GM12878 (cell line): ENCODE measurements at places on chromosomes 5 and 9. TPM values are rescaled to one million over a fixed set of nuclear protein-coding genes. Genes with fewer than 3 reads are reported as not detected.
A peak's percentile ranks its signal among the peaks of the same experiment; 100 is the strongest.

GPR21 gene
- total RNA-seq = 0.45 and 0.87 TPM in 2 replicates

RNF224 gene
- total RNA-seq = not detected in 2 replicates

ADGRD2 gene
- total RNA-seq = not detected in 2 replicates

CCNO gene
- not detected in 2 replicates for total RNA-seq

SCGB3A2 gene
- total RNA-seq = not detected in 2 replicates

MSANTD3 gene
- total RNA-seq = 19.5 and 20.9 TPM in 2 replicates

SUSD1 gene
- total RNA-seq = 16.5 and 17.3 TPM in 2 replicates

PCDHGA6 gene
- total RNA-seq = 0.28 and 0.32 TPM in 2 replicates

PLPPR1 gene
- total RNA-seq = not detected in 2 replicates

CETN3 gene
- total RNA-seq = 22.2 and 29.5 TPM in 2 replicates

PCDHGA2 gene
- 0.05 and 0.11 TPM in 2 replicates for total RNA-seq

DNA sequence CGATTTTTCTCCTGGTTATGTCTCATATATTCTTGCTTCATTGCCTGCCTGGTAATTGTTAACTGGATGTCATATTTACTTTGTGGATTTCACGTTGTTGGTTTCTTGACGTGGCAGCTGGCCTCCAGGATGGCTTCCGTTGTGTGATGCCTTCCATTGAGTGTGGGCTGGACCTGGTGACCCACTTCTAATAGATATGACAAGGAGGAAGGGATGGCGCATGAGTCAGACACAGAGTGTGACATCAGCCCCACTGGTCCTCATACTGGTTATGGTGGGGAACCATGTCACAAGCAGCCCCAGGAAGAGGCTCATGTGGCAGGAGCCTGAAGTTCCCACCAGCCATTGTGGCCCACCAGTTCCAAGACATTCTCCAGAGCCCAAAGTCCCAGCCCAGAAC lies 6.4 kb upstream of the PAEP start:
- no peaks in the 10 kb centered on the region for H3K4me1 ChIP-seq
- H3K27ac ChIP-seq = no peak overlapping the region
- DNase-seq = no peak
- no peaks in the 10 kb centered on the region for H3K36me3 ChIP-seq
- H3K4me3 ChIP-seq = no peak overlapping the region

GRCh38 chr5:71663191-71663969 lies 55.7 kb upstream of the CARTPT start:
- H3K4me3 ChIP-seq = no peak overlapping the region
- DNase-seq = no peak
- H3K4me1 ChIP-seq = no peaks in the 10 kb centered on the region
- no peaks in the 10 kb centered on the region for H3K27me3 ChIP-seq
- H3K27ac ChIP-seq = no peak overlapping the region
- H3K36me3 ChIP-seq = no peaks in the 10 kb centered on the region

- H3K27ac ChIP-seq = no peak overlapping the region
- no peaks in the 10 kb centered on the region for H3K4me1 ChIP-seq
- no peak overlapping the region for H3K4me3 ChIP-seq
- H3K27me3 ChIP-seq = no peaks in the 10 kb centered on the region
- no peak for DNase-seq
These were observed 322.8 kb upstream of the RFX3 start for GRCh38 chr9:3848445-3849114.

DNA sequence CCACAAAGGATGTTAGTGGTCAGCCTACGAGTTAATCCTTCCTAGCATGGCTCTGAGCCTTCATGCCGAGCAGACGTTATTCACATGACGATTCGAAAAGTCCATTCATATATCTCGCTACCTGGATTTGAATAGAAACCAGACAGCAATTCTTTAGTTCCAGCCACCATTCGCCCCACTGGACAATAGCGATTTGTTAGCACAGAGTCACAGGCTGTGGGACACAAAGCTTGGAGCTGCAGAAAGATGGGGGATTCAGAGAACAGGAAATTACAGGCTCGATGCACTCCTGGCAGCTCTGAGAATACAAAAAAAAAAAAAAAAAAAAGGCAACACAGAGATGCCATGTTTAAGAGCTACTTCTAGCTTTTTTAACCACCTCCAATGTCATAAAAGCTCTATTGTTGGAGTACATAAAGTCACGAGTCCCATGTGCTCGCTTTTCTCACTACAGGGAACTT lies 110.7 kb downstream of the NR6A1 start:
- H3K27me3 ChIP-seq = no peaks in the 10 kb centered on the region
- peak; percentile 60 for DNase-seq
- H3K4me3 ChIP-seq = peak overlapping the region; percentile 75
- H3K4me1 ChIP-seq = 0 out of 2 replicates have a peak, but pooled peaks cover 3% of the 10 kb centered on the region
- no peaks in the 10 kb centered on the region for H3K36me3 ChIP-seq

GRCh38 chr5:127428276-127428675 lies 89.2 kb upstream of the PRRC1 start:
- no peak overlapping the region for H3K4me3 ChIP-seq
- no peaks in the 10 kb centered on the region; the same call in 1 of the 2 replicates for H3K27me3 ChIP-seq
- no peaks in the 10 kb centered on the region for H3K36me3 ChIP-seq
- no peak overlapping the region for H3K27ac ChIP-seq
- no peaks in the 10 kb centered on the region for H3K4me1 ChIP-seq

- H3K4me3 ChIP-seq = no peak overlapping the region
- no peaks in the 10 kb centered on the region for H3K4me1 ChIP-seq
- no peak for DNase-seq
These were observed 12.8 kb downstream of the CCNI2 start for GRCh38 chr5:132760049-132760420.

DNA sequence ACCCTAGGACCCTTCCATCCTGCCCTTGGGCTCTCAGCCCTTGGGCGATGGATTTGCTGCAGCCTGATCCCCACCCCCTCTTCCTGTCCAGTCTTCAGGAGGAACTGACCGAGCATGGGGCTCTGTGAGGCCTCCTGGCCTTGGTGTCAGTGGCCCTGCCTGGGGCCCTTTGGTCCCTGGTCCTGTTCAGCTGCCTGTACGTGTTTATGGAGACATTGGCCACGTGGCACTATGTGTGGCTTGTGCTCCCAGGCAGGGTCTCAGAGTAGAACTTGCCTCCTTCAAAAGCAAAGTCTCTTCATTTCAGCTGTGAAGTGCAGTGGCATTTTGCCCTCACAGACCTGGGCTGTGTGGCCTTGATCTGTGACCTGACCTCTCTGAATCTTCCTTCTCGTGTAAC lies 11.1 kb downstream of the FCN2 start:
- H3K27ac ChIP-seq = no peak overlapping the region
- no peaks in the 10 kb centered on the region; the same call in 1 of the 2 replicates for H3K27me3 ChIP-seq
- H3K36me3 ChIP-seq = no peaks in the 10 kb centered on the region
- H3K4me1 ChIP-seq = peaks cover 9% of the 10 kb centered on the region; the same call in 1 of the 2 replicates
- no peak overlapping the region for H3K4me3 ChIP-seq

GRCh38 chr5:109354761-109355160 lies 55.0 kb downstream of the PJA2 start:
- H3K36me3 ChIP-seq = peaks cover 8% of the 10 kb centered on the region
- DNase-seq = no peak
- H3K4me1 ChIP-seq = no peaks in the 10 kb centered on the region
- no peak overlapping the region for H3K4me3 ChIP-seq
- H3K27ac ChIP-seq = no peak overlapping the region

- H3K27ac ChIP-seq = no peak overlapping the region
- no peaks in the 10 kb centered on the region; the same call in 1 of the 2 replicates for H3K27me3 ChIP-seq
- no peak for DNase-seq
- H3K36me3 ChIP-seq = no peaks in the 10 kb centered on the region
- H3K4me3 ChIP-seq = no peak overlapping the region
These were observed 117.8 kb downstream of the MAST4 start for GRCh38 chr5:66713998-66714397.

- no peaks in the 10 kb centered on the region for H3K27me3 ChIP-seq
- no peak for DNase-seq
- no peak overlapping the region for H3K27ac ChIP-seq
- no peaks in the 10 kb centered on the region for H3K4me1 ChIP-seq
These were observed 259.6 kb upstream of the DMRT1 start for GRCh38 chr9:581673-582497.

GRCh38 chr9:131732636-131733289 lies 7.1 kb downstream of the RAPGEF1 start:
- H3K27ac ChIP-seq = peak overlapping the region; percentile 99
- DNase-seq = no peak
- H3K36me3 ChIP-seq = no peaks in the 10 kb centered on the region; the same call in 1 of the 2 replicates
- peak overlapping the region; percentile 72 for H3K4me3 ChIP-seq
- H3K4me1 ChIP-seq = peaks cover 77% of the 10 kb centered on the region
- H3K27me3 ChIP-seq = no peaks in the 10 kb centered on the region

DNA sequence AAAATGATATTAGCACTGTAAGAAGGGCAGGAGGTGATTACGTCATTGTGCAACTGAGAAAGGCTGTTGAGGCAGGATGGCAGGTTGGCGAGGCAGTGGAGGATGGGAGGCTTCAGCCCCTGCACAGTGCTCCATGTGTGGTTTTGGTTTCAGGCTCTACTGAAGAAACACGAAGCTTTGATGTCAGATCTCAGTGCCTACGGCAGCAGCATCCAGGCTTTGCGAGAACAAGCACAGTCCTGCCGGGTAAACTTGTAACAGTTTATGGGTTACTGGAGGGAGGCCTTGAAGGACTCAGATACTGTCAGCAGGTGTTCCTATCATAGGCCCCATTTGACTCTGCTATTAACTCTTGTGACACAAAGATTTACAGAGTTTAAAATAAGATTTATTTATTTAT lies 35.1 kb downstream of the SPTAN1 start:
- H3K36me3 ChIP-seq = peaks cover 19% of the 10 kb centered on the region
- no peak overlapping the region for H3K27ac ChIP-seq
- H3K4me1 ChIP-seq = no peaks in the 10 kb centered on the region
- H3K4me3 ChIP-seq = no peak overlapping the region
- no peaks in the 10 kb centered on the region for H3K27me3 ChIP-seq

GRCh38 chr9:32384364-32385151 lies at the start of gene ACO1:
Gene ACO1, plus strand, starts transcription at chr9:32384643. Its CDS starts 20,864 bp downstream, at chr9:32405507.
- DNase-seq = peak; percentile 28
- H3K4me1 ChIP-seq = 0 out of 2 replicates have a peak, but pooled peaks cover 3% of the 10 kb centered on the region
- no peaks in the 10 kb centered on the region; the same call in none of the 2 replicates for H3K27me3 ChIP-seq
- H3K4me3 ChIP-seq = peak within 1 kb of the TSS; percentile 69
- no peak within 1 kb of the TSS for H3K27ac ChIP-seq
- no peaks in the 10 kb centered on the region for H3K36me3 ChIP-seq

GRCh38 chr5:107466233-107466769 lies 204.4 kb downstream of the EFNA5 start:
- DNase-seq = no peak
- no peak overlapping the region for H3K4me3 ChIP-seq
- peaks cover 3% of the 10 kb centered on the region; the same call in 1 of the 2 replicates for H3K4me1 ChIP-seq
- no peak overlapping the region for H3K27ac ChIP-seq

GRCh38 chr9:137293482-137294090 lies 8.5 kb downstream of the NRARP start:
- no peak overlapping the region for H3K27ac ChIP-seq
- H3K4me3 ChIP-seq = no peak overlapping the region
- H3K36me3 ChIP-seq = no peaks in the 10 kb centered on the region
- H3K4me1 ChIP-seq = peaks cover under 1% of the 10 kb centered on the region
- no peak for DNase-seq
- no peaks in the 10 kb centered on the region; the same call in 1 of the 2 replicates for H3K27me3 ChIP-seq

DNA sequence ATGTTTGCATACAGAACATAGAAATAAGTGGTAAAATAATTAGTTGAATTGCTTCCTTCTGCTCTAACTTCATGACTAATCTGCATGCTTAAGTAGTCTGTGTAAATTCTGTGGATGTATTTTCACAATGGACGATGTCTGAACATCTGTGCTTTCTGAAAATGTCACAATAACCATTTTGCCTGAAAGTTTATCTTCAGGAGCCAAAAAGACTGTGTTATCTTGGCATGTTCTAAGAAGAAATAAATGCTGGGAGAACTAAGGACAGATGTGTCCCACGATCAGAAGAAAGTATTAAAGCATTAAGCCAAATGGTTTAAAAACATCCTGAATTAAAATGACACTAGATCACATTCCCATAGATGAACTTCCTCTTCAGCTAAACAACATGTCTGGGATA lies 397.6 kb downstream of the SPOCK1 start:
- H3K27ac ChIP-seq = no peak overlapping the region
- no peaks in the 10 kb centered on the region for H3K4me1 ChIP-seq
- no peaks in the 10 kb centered on the region for H3K36me3 ChIP-seq

GRCh38 chr9:136023410-136024225 lies 62.4 kb upstream of the UBAC1 start:
- no peaks in the 10 kb centered on the region for H3K27me3 ChIP-seq
- no peaks in the 10 kb centered on the region for H3K4me1 ChIP-seq
- no peak overlapping the region for H3K4me3 ChIP-seq
- H3K36me3 ChIP-seq = no peaks in the 10 kb centered on the region
- no peak for DNase-seq
- H3K27ac ChIP-seq = no peak overlapping the region
